ENCODE measurements at places on chromosomes 1 and 21. TPM values are rescaled to one million over a fixed set of nuclear protein-coding genes. Genes with fewer than 3 reads are reported as not detected.
A peak's percentile ranks its signal among the peaks of the same experiment; 100 is the strongest.

DNA sequence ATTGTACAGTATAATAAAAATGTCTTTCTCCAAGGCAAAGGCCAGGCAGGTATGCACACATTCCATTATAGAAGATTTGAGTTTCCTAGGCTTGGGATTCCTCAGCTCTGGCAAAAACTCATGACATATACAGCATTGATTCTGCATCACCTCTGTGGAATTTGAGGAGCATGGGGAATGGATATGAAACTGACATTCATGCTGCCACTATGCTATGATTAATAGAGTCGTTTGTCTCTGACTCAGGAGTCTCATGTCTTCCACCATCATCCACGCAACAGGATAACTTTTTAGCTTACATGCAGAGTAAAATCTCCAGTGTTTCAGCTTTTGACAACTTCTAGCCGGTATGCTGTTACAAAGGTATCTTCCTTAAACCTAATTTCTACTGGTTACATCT is 49.8 kb upstream of the ADORA3 start:
- no peak for DNase-seq

Gene SHISAL2A
- total RNA-seq = 3.2 TPM

DNA sequence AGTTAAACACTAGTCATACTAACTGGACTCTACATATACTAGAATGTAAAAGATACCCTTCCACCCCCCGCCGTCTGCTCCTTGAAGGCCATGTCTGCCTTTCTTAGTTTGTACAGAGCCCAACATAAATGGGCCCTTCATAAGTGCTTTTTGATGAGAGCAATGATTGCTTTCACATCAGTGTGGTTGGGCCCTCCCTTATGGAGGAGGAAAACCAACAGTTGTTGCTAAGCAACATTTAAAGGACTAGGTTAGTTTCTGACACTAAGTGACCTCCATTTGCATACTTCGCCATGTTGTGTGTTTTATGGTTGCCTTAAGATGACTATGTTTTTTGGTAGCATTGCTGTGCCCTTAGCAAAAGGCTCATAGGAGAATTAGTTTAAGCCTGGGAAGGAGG is 182.0 kb upstream of the SGIP1 start:
- DNase-seq = no peak

GRCh38 chr1:24893431-24893830 is 36.6 kb downstream of the RUNX3 start:
- no peak for DNase-seq

Gene RORC
- total RNA-seq = 9.5 TPM

GRCh38 chr1:41240781-41241353 is 1.2 kb downstream of the SCMH1 start:
- no peak for DNase-seq

DNA sequence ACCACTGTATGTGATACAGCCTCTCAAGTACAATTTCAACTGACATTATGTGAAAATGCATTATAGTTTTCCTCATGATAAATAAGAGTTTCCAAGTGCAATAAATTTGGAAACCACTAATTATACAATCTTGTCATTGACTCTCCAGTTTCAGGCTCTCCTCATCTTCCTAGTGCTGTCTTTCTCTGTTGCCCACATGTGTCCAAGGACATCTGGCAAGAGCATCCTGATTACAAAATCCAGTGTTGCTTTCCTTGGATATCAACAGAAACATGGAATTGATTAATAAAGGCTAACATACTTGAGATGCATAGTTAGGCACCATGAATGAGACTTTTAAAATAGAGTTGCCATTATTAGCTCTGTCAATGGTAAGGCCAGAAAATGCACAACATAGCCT is 15.6 kb upstream of the MAP10 start:
- DNase-seq = no peak

Gene TMOD4
- 0.78 TPM for total RNA-seq

- no peak for DNase-seq
Observed at GRCh38 chr1:54854381-54855020, 32.5 kb downstream of the DHCR24 start.

Gene MX1
- total RNA-seq = 35.1 TPM

DNA sequence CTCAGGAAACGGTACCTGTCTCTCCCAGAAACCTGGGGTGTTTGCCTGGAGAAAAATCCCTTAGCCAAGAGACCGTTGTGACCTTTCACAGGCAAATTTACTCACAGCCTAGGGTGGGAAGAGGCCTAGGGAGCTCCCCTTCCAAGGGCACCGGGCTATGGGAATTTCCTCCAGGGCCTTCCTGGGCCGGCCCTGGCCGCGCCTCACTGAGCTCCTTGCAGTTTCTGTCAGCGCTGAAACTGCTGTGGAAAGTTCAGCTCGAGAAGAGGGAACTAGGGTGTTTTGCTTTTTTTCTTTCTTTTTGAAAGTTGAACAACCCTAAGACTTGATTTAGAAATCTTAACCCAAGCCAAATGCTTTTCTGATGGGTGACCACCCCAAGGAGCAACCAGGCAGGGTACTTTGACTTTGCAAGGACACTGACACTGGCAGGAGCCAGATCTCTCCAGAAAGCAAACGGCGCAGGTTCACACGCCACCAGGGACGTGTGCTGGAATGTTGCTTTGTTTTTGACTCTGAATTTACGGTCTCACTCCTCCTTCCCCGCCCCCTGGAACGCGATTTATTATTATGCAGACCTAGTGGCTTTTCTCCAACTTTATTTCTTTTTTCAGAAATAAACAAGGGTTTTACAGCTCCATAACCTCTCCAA is 229.6 kb upstream of the JUN start:
- DNase-seq = peak; percentile 46

DNA sequence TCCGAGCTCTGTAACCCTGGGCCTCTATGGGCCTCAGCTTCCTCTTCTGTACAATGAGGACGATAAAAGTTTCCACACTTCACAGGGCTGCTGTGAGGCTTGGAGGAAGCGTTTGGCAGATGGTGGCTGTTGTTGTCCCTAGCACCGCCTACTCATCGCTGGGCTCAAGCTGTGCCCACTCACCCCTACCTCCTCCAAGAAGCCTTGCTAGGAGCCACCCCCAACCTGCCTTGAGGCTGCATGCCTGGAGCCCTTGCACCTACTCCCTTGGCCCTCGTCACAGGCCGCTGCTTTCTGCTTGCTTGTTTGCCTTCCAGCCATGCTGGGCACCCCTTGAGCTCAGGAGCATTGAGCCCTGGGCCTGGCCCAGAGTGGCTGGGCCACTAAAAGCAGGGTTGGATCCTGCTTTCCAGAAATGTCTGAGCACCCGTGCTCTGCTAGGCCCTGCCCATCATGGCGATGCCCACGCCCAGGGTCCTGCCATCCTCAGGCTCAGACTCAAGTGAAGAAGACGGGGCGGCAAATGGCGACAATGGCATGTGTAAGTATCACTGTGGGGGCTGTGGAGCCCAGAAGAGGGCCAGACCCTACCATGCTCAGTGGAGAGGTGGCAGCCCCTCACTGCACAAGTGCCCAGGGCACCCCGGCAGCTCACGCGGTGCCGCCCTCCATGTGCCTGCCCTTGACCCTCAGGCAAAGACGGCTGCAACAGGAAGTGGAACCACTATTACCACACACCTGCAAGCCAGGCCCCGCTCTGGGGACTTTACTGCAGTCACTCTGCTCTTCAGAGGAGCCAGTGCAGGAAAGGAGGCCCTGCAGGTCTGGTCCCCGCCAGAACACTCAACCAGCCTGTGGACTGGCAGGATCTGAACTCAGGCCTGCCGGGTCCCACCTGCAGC is 9.5 kb downstream of the SH3BGRL3 start:
- no peak for DNase-seq

GRCh38 chr1:15189692-15190370 is 36.3 kb downstream of the TMEM51 start:
- DNase-seq = peak; percentile 77

Gene MTARC2
- total RNA-seq = 78.0 TPM

DNA sequence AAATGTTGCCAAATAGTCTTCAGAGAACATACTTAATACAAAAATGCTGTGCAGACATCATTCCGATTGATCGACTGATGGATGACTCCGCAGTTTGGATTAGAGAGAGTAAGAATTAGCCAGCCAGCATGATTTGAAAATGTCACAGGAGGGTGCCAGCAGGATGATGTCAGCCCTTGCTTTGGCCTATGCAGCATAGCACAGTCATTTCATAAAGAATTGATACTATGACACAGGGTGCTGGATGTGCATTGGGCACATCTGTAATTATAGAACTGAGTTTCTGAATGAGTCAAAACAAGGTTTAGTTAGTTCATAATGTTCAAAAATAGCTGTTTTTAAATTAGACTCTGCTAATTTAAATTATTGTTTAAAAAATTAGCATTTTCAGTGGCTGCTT is 21.6 kb upstream of the TRAF5 start:
- DNase-seq = no peak

DNA sequence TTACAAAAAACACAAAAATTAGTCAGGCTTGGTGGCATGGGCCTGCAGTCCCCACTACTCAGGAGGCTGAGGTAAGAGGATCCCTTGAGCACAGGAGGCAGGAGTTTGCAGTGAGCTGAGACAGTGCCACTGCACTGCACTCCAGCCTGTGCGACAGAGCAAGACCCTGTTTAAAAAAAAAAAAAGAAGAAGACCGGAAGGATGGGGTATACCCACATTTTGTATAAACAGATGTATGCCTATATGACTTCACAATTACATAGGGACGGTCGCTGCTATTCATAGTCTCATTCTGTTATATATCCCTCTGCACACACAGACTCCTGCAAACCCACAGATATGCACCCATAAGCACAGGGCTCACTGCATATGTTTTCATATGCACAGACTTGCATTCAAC is 12.7 kb downstream of the LCK start:
- DNase-seq = no peak

DNA sequence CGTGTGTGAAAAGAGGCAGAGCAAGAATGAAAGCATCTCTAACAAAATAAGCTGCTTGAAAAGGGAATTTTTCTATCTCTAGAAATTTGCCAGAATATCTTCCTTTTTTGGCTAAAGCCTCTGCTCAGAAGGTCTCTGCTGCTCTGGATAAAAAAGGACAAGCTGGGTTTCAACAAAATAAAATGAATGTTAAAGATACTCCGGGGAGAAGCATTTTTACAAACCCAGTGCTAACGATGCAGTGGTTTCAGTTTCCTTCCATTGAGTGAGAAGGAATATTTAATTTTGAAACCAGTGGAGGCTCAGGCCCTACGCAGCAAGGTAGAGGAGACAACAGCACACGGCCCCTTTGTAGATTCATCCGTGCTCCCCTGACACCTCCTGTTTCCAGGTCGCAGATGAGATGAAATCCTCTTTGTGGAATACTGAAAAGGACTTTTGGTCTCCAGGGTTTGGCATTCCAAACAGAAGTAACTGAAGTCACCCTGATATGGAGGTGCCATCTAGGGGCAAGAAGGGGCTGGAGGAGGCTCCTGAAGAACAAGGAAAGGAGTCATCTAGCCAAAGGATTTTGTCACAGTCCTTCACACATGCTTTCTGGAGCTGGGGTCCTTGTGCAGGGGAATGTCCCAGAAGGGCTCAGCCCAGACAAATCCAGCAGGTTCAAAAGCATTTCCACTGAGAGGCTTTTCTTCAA is 65.7 kb upstream of the SYT6 start:
- no peak for DNase-seq

GRCh38 chr1:4963251-4963650 is 308.8 kb downstream of the AJAP1 start:
- no peak for DNase-seq

Gene ZYG11A
- 0.09 TPM for total RNA-seq

Gene VSIG8
- not detected for total RNA-seq

Gene PTPN7
- 9.3 TPM for total RNA-seq

GRCh38 chr1:53567450-53567849 is 108.3 kb downstream of the DMRTB1 start:
- DNase-seq = no peak

Gene VASH2
- total RNA-seq = 0.92 TPM

All from mucosa of gallbladder (tissue), 1 donor.